Stimulated activated CD4-positive, alpha-beta T cell treated with anti-CD3 and anti-CD28 coated beads, Interleukin-15, amount 100 ng/mL, for 1 hour (primary cell): ENCODE measurements at places on chromosomes 7 and 10.

DNA sequence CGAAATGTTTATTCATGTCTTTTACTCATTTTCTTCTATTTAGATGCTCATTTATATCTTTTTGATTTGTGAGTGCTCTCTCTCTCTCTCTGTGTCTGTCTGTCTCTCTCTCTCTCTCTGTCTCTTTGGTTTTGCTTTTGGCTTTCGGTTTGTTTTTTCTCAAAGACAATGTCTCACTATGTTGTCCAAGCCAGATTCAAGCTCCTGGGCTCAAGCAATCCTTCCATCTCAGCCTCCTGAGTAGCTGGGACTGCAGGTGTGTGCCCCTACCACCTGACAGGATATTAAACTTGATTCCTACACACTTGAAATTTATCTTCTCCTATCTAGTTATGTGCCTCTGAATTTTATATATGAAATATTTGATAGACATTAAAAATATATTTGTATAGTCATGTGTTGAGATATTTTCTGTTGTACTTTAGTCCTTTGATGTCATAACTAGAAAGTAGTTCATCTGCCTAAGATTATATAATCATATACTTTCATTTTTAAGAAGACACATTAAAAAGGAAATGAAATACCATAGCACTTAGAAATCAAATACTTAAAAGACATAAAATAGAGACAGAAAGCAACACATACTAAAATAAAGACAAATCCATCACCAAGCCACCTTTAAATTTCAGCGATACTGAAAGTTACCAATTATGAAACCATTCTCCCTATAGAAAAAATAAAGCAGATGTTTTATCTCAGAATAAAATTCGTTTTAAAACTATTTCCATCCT is 68.1 kb upstream of the SFMBT2 start:
- DNase-seq: no peak

- no peak for DNase-seq
Observed at GRCh38 chr10:63115732-63116383, 17.3 kb upstream of the NRBF2 start.

- no peak for DNase-seq
Observed at GRCh38 chr7:55046582-55047342, 27.9 kb downstream of the EGFR start.

- no peak for DNase-seq
Observed at GRCh38 chr7:37853468-37853867, 5.1 kb downstream of the NME8 start.

DNA sequence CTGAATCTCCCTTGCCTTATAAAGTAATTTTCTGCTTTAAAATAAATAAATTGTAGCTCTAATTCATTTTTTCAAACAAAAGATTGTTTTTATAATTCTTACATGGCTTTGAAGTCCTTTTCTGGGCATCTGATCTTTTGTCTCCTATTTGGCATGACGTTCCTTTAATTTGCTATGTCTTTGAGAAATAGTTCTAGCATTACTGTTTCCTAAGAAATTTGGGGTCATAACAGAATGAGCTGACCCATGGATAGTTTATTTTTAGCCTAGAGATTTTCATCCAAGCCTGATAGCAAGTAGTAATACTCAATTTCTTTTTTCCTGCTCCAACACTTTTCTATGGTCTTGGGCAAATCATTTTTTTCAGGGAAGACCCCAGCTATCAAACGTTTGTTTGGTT is 31.4 kb downstream of the CCDC71L start:
- no peak for DNase-seq

DNA sequence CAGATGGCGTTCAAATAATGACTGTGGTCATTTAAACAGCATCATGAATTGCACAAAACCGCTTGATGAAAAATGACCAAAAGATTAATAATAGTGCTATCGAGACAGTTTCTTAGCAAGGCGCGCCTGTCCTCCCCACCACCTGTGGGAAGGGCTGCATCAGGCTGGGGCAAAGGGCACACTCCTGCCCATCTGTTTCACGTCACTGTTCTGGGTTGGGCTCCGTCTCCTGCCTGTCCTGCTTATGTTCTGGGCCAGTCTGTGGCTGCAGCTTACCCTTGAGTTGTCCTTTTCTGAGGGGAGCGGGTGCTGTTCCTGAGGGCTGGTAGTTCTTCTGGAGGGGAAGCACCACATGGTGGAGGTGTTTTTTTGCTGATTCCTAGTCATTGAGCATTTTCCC is 13.3 kb downstream of the RBM17 start:
- DNase-seq: no peak

- no peak for DNase-seq
Observed at GRCh38 chr7:101163279-101164070, 1.9 kb downstream of the VGF start.

DNA sequence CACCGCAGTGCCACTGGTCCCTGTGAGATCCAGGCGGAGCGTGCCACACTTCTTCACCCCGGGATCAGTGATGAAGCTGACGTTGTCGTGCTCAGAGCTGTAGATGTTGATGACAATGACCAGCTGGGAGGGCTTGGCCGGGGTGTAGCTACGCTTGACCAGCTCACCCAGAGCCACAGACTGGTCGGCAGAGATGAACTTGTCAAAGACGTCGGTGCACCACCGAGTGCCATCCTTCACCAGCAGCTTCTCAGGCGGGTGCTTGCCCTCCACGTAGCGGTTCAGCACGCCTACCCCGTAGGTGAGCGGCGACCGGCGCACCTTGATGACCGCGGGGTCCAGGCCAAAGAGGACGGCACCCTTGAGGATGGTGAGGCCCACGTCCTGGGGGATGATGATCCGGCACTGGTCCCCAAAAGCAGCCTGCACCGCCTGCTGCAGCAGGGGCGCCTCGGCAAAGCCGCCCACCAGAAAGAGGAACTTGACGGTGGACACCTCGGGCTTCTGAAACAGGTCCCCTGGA is 54.2 kb downstream of the PNLIPRP2 start:
- no peak for DNase-seq

- DNase-seq: no peak
Observed at GRCh38 chr10:93553482-93554315, 12.8 kb upstream of the FFAR4 start.
